ENCODE measurements at places on chromosomes 1 and 21. TPM values are rescaled to one million over a fixed set of nuclear protein-coding genes. Genes with fewer than 3 reads are reported as not detected.

The MYOG gene
- not detected for total RNA-seq

The SLC1A7 gene
- total RNA-seq, result 0.14 TPM

The DHCR24 gene
- total RNA-seq, result 283 TPM

The YOD1 gene
- 6.1 TPM for total RNA-seq

The MMEL1 gene
- total RNA-seq, result not detected

The HNRNPCL2 gene
- not detected for total RNA-seq

The CCDC185 gene
- not detected for total RNA-seq

The NECTIN4 gene
- total RNA-seq, result 2.6 TPM

The FCRL5 gene
- not detected for total RNA-seq

The PCP4L1 gene
- total RNA-seq, result not detected
